ENCODE measurements at places on chromosomes 1 and 21.

DNA sequence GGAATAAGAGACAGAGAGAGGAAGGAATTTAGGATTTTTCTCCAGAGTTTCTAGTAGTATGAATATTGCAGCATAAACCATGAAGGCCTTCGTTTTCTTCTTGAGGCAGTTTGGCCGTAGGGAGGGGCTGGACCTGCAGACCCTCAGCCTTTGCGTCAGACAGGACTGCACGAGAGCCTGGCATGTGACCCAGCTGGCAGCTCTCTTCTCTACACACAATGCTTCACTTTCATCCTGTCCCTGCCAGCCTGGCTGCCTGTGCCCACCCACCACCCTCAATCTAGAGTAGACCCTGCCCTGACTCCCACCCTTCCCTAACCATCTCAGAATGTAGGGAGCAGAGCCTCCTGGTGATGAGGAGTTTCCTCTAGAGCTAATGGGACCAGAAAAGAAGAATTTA lies 1.6 kb downstream of the CA14 start:
- DNase-seq: no peak

- DNase-seq: no peak
Measured at GRCh38 chr1:36609241-36610027, 126.7 kb upstream of the CSF3R start.

GRCh38 chr1:9243066-9243739 lies 8.6 kb downstream of the H6PD start:
- DNase-seq: no peak

- no peak for DNase-seq
Measured at GRCh38 chr1:3004285-3005205, 16.7 kb upstream of the ACTRT2 start.

GRCh38 chr1:189211742-189212141 lies 1265.9 kb downstream of the BRINP3 start:
- no peak for DNase-seq

- no peak for DNase-seq
Measured at GRCh38 chr1:10387677-10388386, 11.0 kb upstream of the PGD start.

- DNase-seq: no peak
Measured at GRCh38 chr1:29364101-29364678, 127.9 kb downstream of the PTPRU start.

- DNase-seq: no peak
Measured at GRCh38 chr1:176167210-176167609, 39.9 kb downstream of the COP1 start.

- no peak for DNase-seq
Measured at GRCh38 chr21:35852820-35853219, 207.5 kb downstream of the SETD4 start.

DNA sequence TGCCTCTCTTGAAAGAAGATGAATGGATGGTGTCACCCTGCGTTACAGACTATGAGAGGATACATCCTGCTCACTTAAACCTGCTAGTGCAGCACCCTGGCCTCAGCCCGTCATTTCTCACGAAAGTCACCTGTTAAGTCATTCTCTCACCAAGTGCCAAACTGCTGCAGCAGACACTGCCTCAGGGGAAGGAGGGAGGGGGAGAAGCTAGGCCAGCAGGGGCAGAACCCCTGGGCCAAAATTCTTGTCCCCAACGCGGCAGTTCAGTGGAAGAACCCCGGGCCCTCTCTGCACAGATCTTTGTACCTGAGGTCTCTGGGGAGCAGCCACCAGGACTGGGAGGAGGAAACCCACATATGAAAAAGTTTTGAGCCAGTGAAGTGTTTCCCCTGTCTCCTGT lies 37.6 kb downstream of the SYT6 start:
- DNase-seq: no peak

DNA sequence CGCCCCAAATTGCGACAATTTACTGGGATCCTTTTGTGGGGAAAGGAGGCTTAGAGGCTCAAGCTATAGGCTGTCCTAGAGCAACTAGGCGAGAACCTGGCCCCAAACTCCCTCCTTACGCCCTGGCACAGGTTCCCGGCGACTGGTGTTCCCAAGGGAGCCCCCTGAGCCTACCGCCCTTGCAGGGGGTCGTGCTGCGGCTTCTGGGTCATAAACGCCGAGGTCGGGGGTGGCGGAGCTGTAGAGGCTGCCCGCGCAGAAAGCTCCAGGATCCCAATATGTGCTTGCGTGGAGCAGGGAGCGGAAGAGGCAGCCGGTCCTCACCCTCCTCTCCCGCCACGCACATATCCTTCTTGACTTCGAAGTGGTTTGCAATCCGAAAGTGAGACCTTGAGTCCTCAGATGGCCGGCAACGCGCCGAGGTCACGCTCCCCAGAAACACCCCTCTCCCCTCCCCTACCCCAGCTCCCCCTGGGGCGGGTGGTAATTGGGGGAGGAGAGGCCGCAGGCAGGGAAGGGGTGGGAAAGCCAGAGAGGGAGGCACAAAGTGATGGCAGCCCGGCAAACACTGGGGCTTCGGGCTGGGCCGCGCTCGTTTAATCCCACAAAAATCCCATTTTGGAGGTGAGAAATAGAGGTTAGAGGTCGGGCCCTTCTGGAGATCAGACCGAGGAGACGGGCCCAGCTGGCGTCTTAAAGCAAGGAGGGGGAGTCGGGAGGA lies 6.2 kb downstream of the SIM2 start:
- DNase-seq: no peak

DNA sequence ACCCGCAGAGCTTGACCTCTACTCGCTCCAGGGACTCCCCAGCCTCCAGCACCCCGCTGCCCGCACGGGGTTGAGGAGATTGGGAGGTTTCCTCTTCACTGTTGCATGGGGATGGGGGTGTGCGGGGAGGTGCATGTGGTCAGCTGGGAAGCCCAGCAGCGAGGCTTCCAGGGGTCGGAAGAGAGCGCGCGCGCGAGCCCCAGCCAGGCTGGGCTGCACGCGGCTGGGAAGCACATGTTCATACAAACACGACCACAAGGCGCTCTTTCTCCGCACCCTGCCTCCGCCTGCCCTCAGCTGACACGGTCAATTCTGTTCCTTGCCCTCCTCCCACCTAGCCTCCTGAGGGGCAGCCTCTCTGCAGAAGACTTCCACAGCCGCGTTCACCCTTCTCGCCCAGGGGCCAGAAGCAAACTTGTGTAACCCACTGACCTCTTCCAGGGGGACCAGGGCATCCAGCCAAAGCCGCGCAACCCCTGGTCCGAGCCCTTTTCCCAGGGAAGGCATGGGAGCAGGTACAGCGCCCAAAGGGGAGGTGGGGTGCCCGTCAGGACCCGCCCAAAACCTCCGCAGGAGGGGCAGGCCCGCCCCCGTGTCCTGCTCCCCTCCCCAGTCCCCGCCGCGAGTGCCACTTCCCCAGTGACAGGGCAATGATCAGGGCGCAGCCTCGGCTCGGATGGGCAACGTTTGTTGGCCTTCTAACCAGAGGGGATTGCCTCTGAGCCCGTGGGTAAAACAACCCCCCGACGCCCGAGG lies 1.3 kb downstream of the COL24A1 start:
- DNase-seq: no peak

DNA sequence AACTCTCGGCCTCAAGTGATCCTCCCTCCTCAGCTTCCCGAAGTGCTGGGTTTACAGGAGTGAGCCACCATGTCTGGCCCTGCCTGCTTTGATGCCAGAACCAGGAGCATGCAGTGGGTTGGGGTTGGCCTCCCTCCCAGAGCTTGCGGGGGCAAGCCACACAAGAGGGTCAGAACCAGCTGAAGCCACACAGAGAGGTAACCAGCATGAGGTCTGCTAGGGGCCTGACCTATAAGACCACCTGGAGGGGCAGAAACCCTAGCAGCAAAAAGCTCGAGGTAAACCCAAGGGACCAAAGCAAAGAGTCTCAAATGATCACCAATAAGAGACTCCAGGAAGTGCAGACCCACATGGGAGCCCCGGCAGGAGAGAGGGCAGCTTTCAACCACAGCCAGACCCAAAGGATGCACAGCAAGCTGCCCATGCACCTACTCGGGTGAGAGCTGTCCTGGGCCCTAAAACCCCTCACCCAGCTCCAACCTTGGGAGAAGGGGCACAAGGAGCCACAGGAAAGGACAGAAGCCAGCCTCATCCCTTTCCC lies 81.2 kb downstream of the TOMM20 start:
- no peak for DNase-seq

GRCh38 chr1:234505769-234506102 lies 26.8 kb upstream of the TARBP1 start:
- no peak for DNase-seq

- no peak for DNase-seq
Measured at GRCh38 chr21:14766241-14766640, 220.1 kb upstream of the SAMSN1 start.

- DNase-seq: no peak
Measured at GRCh38 chr1:41476807-41477361, 7.6 kb downstream of the EDN2 start.

DNA sequence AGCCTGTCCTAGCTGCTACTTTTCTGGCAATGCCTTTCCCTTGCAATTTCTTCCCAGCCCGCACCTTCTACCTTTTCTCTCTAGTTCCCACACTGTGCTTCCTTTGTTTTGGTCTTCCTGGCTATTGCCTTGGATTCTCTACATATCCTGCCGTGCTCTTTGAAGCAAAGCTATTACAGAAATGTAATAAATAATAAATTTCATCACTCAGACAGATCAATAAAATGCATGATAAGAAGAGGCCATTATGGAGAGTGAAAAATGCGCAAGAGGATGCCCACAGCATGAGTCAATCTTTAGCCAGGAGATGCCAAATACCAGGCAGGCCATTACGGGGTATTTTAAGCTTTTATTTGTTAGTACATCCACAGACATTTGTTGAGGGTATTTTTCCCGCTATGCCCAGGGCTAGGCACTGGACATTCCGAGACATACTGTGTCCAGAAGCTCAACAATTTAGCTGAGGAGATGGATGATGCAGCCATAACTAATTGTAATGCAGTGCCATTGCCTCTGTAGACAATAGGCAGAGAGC lies 163.6 kb downstream of the ST6GALNAC3 start:
- DNase-seq: no peak

- no peak for DNase-seq
Measured at GRCh38 chr1:243926803-243927245, 76.8 kb upstream of the AKT3 start.

DNA sequence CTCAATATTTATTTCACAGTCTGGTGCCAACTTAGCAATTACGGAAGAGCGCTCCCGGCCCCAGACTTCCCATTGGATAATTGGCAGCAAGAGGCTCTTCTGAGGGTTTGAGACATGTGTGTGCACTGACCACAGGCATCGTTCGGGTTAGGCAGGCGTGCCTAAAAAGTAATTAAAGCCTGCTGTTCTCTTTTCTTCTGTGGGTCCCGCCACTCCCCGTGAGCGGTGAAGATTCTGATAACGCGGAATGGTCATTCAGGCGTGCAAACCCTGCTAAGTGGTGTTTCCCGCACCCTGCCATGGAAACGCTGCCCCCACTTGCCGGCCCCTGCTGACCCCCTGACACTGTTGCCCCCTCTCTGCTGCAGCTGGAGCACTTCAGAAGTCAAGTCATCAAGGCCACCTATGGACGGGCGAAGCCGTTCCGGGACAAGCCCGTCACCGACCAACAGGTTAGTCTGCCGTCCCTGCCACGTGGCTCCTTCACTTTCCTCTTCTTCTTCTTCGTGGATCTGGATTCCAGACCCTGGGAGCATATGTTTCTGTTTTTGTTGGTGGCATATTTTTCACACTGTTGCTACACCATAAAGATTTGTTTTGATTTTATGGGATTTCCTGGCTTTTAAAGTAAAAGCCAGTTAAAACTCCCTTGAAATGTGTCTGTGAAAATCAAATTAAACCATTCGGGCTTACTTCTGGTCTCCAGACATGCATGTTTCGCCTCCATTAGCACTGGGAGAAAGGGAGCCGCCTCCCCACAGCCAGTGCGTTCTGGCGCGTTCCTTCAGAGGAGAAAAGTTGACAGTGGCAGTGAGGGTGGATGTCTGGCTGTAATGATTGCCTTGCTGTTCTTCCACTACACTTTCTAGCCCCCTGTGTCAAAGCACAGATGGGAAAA lies 79.9 kb downstream of the FHAD1 start:
- no peak for DNase-seq

DNA sequence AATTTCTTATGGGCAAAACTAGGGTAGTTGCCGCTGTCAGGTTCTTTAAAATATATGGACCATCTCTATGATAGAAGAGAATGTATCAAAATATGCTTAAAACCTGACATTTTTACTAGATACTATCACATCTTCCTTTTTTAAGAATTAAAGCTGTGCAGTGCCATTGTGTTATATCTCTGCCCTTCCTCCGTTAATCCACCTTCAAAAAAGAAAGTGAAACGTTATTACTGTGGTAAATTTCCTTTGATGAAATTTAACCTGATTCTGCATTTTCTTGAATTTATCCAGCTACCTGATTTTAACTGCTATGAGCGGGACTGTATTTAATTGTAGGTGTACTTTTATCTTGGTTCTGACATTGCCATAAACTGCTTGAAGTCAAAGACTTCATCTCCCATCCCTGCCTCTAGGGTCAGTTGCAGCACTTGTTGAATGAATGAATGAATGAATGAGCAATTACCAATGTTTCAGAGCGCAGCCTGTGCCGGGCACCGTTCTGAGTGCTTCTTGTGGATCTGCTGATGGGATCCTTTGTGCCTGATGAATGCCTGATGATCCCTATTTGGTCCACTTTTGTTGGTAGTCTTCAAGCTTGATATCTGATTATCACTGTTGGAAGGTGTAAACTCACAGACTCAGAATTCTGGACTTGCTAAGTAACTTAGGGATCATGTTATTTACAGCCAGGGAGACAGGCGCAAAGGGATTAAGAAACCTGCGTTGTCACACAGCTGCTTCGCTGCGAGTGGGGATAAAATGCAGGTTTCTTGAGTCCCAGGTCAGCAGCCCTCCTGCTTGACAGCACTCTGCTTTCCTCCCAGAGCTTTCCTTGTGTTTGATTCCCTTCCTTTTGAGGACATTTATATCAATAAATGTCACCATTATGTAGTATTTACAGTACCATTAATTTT lies 30.1 kb downstream of the SMYD2 start:
- DNase-seq: no peak

- DNase-seq: no peak
Measured at GRCh38 chr1:208303743-208304712, 59.8 kb upstream of the PLXNA2 start.

All from activated CD8-positive, alpha-beta memory T cell treated with anti-CD3 and anti-CD28 coated beads for 1 hour (primary cell).